ENCODE measurements at places on chromosomes 6 and 20.

DNA sequence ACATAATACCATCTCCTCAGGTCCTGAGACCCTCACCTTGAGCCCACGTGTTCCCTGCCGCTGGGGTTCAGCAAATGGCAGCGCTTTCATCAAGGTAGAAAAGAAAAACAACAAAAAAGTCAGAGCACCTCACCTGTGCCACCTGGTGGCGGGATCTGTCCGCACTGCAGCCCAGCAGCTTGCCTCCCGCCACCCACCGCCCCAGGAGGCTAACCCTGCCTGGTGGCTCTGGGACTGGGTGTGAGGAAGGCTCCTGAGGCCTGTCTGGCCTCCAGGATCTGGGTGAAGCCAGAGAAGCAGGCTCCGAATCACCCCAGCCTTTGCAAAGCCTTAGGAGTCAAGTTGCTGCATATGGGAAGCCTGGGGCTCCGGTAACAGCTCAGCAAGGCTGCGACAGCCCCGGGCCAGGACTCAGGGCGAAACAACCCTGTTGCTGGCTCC, 270.8 kb downstream of the BMP7 start:
- DNase-seq: peak; percentile 13

GRCh38 chr20:59351157-59352040, 51.0 kb downstream of the EDN3 start:
- DNase-seq: no peak

DNA sequence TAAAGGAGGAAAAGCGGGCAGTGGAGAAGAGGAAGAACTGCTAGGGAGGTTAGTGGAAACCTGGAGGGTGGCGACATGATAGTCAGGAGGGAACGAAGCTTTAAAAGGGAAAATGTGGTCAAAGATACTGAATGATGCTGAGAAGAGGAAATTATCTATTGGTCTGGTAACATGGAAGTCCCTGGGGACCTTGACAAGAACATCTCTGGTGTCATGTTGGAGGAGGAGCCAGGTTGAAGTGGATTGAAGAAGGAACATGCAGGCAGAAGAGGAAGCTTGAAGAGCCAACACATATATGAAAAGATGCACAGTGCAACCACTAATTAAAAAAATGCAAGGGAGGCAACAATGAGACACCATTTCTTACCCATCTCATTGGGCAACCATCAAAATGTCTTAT, 251.9 kb upstream of the RNF24 start:
- DNase-seq: no peak

GRCh38 chr6:140684776-140685550, 1310.5 kb upstream of the CITED2 start:
- no peak for DNase-seq

DNA sequence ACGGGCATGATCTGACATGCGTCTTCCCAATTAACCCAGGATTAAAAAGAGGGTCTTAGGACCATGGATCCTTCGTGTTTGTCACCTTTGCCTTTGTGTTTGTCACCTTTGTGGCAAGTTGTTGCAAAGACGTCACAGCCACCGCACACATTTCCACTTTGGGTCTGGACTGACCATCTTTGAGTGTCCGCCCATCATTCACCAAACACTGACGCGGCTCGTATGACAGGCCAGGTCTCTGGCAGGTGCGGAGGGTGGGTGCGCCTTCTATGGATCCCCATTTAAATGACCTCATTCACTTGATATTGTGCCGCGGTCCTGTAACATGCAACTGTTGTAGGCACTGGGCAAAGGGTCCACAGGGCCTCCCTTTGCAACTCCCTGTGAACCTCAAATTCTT, 404.1 kb downstream of the TAF4 start:
- no peak for DNase-seq

- DNase-seq: no peak
These were observed 73.0 kb upstream of the KCNG1 start for GRCh38 chr20:51095633-51096521.

DNA sequence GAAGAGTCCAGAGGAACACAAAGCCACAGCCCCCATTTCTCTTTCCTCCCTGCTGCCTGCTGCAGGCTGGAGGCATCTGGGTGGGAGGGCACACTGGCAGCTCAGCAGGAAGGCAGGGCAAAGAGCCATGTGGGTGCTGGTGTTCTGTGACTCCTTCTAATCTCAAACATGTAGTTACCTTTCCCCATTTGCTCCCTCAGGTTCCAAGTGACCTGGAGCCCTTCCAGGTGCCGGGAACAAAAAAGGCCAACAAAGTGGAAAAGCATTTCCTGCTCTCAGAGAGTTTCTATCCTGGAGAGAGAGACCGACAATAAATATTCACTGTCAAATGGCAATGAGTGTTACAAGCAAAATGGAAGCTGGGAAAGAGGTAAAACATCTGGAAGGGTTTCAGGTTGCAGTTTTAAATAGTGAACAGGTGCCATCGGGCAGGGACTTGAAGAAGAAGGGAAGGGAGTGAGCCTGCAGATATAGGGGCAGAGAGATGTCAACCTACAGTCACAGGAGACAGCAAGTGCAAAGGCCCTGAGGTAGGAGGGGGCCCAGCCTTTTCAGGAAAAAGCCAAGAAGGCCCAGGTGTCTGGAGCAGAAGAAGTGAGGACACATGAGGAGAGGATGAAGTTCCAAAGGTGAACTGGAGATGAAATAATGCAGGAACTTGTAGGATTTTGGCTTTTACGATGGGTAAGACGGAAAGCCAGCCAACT, 43.6 kb upstream of the IYD start:
- DNase-seq: no peak

- DNase-seq: no peak
These were observed 23.5 kb downstream of the TM9SF4 start for GRCh38 chr20:32132911-32133549.

DNA sequence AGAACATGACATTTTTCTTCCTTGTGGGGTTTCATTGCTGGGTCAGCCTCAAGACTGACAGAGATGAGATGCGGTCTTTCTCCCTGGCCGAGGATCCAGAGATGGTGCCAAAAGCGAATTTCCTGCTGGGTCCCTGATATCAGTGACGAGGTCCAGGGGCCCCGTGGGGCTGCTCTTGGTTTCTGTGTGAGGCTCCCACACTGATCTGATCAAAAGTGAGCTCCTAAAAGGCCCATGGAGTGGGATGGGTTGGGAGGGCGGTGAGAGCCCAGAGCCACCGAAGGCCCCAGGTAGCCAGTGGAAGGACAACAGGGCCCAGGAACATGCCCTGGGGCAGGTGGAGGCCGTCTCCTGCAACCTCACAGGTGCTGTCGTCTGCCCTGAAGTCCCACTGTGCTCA, 208.4 kb upstream of the CDH4 start:
- no peak for DNase-seq

DNA sequence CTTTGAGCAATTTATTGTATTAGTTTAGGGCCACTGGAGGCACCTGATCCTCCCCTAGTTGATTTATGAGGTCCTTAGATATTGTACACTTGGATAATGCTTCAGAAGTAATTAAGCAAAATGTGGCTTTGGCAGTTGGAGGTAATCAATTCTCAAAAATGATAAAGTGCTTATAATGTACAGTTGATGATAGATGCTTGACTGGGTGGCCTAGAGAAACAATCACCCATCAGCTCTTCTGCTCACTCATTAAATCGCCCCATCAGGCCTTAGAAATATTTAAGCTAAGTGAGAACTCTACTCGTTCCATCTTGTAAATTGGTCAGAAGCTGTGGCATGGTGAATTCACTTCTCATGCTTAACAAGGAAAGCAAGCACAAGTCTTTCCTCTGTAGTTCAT, 349.9 kb downstream of the SAMD5 start:
- no peak for DNase-seq

GRCh38 chr6:152461556-152461955, 175.6 kb downstream of the SYNE1 start:
- no peak for DNase-seq

- DNase-seq: no peak
These were observed 55.1 kb downstream of the CEBPB start for GRCh38 chr20:50245498-50246366.

GRCh38 chr6:21193790-21194475, 399.6 kb upstream of the SOX4 start:
- no peak for DNase-seq

- DNase-seq: no peak
These were observed 40.7 kb upstream of the SPDEF start for GRCh38 chr6:34596798-34597197.

GRCh38 chr6:100382767-100383195, 81.9 kb downstream of the SIM1 start:
- DNase-seq: no peak

DNA sequence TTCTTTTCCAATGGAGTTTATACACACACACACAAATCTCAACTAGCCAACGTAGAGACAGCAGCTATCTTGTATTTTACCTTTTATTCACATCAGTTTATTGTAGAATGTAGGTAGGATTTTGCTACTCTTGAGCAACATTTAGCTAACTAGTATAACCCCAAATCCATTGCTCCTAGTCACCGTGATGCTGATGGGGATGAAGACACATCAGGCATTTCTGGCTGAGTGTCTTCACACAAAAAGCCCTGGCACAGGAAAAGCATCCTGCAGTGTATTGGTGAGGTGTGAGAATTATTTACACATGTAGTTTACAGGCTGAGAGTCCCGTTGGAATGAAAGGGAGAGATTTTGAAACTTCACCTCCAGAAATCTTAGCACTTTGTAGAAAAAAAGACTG, 65.9 kb upstream of the FBXL4 start:
- DNase-seq: no peak

DNA sequence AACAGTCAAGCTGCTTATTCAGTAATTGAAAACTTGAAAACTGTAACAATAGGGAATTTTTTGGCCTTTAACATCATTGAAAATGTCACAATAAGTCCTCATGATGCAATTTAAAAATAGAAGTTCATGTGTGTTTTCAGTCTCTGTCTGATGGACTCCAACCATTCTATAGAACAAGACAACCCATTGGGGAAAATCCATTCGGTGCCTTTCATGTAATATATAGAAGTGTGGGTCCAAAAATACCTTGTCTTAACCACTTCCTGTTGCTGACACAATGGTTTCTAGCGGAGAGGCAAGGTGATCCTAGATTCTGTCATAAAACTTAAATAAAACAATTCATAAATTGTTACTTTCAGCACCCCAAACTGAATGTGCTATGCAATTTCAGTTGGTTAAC, 1131.3 kb upstream of the MAP3K7 start:
- DNase-seq: no peak

- DNase-seq: no peak
These were observed 1.4 kb downstream of the NCOA6 start for GRCh38 chr20:34824026-34824425.

DNA sequence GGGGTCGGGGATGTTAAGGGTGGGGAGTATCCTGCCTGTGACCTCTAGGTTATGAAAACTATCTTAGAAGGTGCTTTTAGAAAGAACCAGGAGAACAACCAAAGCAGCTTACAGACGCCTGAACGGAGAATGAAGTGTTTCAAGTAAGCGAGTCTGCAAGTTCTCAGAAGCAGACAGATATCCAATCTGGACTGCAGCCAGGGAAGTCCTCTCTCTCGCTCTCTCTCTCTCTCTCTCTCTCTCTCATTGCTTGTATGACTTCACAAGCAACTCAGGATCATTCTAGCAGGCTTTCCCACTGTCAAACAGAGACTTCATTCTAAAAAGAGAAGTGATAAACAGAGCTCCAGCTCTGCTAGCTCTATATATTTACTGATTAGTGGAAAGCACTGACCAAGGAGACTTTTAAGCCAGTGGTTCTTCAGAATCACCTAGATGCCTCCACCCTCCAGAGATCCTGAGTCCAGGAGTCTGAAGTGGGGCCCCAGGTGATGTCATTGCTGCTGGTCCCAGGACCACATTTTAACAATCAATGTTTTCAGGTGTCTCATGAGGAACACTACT, 6.0 kb downstream of the TCF21 start:
- no peak for DNase-seq

GRCh38 chr6:7939184-7939863, 28.7 kb upstream of the TXNDC5 start:
- no peak for DNase-seq

GRCh38 chr6:111070105-111071005, 16.9 kb upstream of the SLC16A10 start:
- no peak for DNase-seq

Data from stimulated activated naive CD8-positive, alpha-beta T cell treated with anti-CD3 and anti-CD28 coated beads, Interleukin-15, Interleukin-2, amounts not matched to agents 100 U/mL and 50 U/mL, for 24 hours (primary cell).